Esophagus (tissue), 2 donors: ENCODE measurements at places on chromosomes 12 and 14. TPM values are rescaled to one million over a fixed set of nuclear protein-coding genes. Genes with fewer than 3 reads are reported as not detected.

Gene OR6C2
- not detected for polyA plus RNA-seq

Gene CLEC7A
- 4.6 TPM for polyA plus RNA-seq

Gene POTEG
- not detected for polyA plus RNA-seq

Gene ERO1A
- polyA plus RNA-seq = 592 TPM

Gene KRT4
- 17,509 TPM for polyA plus RNA-seq

Gene PIANP
- 0.10 TPM for polyA plus RNA-seq

Gene VAMP1
- 4.3 TPM for polyA plus RNA-seq

Gene PLBD1
- 38.7 TPM for polyA plus RNA-seq

Gene DBX2
- polyA plus RNA-seq = 0.01 TPM

Gene MYL2
- 4.0 TPM for polyA plus RNA-seq

Gene PAH
- polyA plus RNA-seq = not detected
